ENCODE measurements at places on chromosomes 6 and 20.

DNA sequence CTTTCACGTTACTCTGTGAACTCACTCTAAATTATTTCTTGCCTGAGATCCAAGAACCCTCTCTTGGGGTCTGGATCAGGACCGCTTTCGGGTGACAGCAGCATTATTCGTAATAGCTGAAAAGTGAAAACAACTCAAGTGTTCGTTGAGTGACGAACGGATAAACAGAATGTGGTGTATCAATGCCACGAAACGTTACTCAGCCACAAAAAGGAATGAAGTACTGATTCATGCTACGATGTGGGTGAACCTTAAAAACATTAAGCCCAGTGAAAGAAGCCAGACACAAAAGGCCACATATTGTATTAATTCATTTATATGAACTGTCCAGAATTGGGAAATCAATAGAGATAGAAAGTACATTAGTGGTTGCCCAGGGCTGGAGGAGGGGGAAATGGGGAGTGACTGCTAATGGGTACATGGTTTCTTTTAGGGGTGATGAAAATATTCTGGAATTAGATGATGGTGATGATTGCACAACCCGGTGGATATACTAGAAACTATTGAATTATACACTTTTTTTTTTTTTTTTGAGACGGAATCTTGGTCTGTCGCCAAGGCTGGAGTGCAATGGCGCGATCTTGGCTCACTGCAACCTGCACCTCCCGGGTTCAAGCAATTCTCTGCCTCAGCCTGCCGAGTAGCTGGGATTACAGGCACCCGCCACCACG lies 8.4 kb downstream of the PTGIS start:
- no peak for DNase-seq

DNA sequence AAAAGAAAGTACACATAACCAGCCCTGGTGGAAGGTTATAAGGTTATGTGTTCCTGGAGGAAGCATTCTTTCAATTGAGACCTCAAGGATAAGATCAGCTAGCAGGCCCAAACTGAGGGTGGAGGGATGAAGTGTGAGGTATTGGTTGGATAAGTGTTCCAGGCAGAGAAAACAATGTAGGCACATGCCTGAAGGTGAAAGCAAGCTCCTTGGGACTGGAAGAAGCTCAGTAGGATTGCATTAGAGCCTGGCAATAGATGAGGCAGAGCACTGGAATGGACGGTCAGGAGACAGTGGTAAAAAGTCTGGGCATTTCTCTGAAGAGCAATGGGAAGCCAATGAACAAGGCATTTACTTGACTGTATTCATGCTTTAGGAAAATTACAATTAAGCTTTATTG lies 89.9 kb upstream of the SHLD1 start:
- no peak for DNase-seq

GRCh38 chr20:16262594-16262993 lies 310.7 kb downstream of the KIF16B start:
- no peak for DNase-seq

DNA sequence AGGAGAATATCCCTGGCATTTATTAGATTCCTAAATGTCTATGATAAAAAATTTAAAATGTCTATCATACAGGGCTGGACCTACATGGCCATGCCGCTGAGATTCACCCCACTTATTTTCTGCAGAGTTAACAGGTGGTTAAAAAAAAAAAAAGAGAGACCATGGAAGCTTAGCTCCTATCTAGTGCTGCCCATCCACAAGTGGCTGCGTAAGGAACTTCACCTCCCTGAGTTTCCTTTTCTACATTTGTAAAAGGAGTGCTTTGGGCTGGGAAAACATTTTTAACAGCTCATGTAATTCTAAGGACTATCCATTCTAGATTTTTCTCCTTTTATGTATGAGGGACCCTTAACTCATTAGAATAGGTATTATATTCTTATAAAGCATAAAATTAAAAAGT lies 534.1 kb downstream of the MMUT start:
- no peak for DNase-seq

GRCh38 chr20:45345104-45345936 lies 2.9 kb downstream of the SDC4 start:
- DNase-seq = peak; percentile 81

Data from epithelial cell of esophagus (primary cell).